Stimulated activated CD4-positive, alpha-beta T cell treated with anti-CD3 and anti-CD28 coated beads, Interleukin-4, amount 100 ng/mL, for 1 hour (primary cell): ENCODE measurements at places on chromosomes 4 and X.

DNA sequence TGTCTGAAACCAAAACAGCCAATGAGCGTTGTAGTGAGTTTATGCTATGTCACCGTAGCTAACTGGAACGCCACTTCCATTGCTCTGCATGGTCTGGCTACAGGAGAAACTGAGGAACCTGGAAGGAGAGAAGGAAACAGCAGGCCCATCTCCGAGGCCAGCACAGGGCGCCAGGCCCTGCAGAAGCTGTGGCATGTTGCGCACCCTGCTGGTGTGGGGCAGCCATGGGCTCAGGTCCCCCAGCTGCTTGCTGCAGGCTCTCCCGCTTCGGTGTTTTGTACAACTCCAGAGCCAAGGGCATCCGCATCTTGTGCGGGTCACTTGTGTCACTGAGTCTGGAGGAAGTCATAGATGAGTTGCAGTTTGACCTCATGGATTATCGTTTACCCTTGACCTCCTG, 89.2 kb downstream of the AFAP1 start:
- DNase-seq = no peak

GRCh38 chr4:6273661-6273990, 4.0 kb downstream of the WFS1 start:
- no peak for DNase-seq

GRCh38 chrX:107744868-107745267, 30.7 kb downstream of the TSC22D3 start:
- DNase-seq = no peak

- DNase-seq = no peak
These were observed 23.5 kb upstream of the IL2 start for GRCh38 chr4:122479935-122480416.

DNA sequence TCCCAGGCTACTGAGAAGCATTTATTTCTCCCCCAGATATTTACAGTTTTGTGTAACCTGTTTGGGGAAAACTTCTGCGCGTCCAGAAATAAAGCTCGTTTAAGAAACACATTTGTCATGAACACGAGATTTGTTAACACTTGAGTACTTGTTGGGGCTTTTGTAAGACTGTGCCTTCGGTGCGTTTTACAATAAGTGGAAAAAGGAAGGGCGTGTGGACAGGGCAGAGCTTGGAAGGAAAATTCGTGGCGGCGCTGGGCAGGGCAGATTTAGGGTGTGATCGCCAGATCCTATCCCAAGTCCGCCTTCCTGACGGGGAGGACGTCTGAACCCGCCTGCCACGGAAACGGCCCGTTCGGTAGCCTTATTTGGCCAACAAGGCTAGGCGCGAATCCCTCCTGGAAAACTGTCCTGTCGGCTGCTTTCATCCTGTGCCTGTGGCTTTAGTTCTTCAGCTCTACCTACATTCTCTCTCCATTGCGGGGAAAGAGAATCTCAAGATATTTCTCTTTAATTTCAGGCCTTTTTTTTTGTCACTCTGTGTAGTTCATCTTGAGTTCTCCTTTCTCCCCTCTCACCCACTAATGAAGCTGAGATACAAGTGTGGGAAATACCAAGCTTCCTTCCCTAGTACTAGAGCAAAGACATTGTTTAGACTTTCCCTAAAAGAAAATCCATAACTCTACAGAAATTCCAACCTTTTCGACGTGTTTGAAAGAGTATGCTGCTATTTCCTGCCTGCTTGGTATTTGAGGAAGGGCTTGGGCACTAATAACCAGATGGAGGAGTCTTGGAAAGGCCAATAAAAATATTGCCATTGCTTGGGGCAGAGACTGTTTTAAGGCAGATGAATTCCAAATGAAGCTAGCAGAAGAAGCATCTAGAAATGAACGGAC, 982 bp downstream of the PDLIM5 start:
- DNase-seq = peak; percentile 8

- DNase-seq = no peak
These were observed 15.0 kb downstream of the BTK start for GRCh38 chrX:101370888-101371504.

- DNase-seq = no peak
These were observed 174.0 kb downstream of the NPFFR2 start for GRCh38 chr4:72205831-72206230.

DNA sequence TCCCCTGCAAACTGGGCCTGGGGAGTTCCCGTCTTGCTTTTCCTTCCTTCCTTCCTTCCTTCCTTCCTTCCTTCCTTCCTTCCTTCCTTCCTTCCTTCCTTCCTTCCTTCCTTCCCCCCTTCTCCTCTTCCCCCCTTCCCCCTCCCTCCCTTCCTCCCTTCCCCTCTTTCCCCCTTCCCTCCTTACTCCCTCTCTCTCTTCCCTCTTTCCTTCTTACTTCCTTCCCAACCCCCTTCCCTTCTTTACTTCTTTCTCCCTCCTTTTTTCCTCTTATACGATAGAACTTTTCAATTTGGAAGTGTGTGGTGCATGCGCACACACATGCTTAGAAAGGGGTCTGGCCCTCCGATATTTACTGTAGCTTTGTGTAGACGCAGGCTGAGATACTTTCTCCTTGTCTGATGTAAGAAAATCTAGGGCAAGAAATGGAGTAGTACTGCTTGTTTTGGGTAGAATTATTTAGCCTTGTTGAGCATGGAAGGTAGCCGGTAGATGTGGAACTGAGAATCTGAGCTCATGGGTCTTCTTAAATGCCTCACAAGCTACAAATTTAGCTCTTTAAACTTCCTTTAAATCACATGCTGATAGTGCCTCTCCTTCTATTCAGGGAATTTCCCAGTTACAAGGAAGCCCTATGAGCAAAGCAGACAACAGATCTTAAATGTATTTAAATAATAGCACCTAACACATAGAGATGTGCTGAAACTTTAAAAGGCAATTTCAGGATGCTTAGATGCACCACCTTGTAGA, 189.6 kb downstream of the GPAT3 start:
- DNase-seq = no peak

DNA sequence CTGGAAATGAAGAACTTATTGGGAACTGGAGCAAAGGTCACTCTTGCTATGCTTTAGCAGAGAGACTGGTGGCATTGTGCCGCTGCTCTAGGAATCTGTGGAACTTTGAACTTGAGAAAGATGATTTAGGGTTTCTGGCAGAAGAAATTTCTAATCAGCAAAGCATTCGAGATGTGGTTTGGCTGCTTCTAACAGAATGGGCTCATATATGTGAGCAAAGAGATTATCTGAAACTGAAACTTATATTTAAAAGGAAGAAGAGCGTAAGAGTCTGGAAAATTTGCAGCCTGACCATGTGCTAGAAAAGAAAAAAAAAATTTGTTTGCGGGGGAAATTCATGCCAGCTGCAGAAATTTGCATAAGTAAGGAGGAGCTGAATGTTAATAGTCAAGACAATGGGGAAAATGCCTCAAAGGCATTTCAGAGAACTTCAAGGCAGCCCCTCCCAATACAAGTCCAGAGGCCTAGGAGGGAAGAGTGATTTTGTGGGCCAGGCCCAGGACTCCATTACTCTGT, 35.9 kb upstream of the PAPSS1 start:
- DNase-seq = no peak

DNA sequence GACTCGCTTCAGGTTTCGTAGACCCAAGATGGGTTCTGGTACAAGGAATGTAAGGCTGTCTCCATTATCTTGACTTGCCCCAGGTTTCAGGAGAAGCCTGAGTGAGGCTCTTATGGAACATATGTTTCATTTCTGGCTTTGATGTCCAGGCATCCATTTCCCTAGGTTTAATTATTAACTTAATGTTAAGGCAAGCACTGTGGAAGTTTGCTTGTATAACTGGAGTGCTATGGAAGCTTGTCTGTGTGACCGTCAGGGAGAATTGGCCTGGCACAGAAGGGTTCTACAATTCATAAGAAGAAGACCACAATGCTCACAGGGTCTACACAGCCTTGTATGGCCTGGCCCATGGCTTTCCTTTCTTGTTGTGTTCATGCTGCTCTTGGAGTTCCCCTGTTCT, 47.2 kb upstream of the PPP1R2C start:
- DNase-seq = no peak
